Omental fat pad (tissue), 4 donors: ENCODE measurements at places on chromosomes 2 and 18. TPM values are rescaled to one million over a fixed set of nuclear protein-coding genes. Genes with fewer than 3 reads are reported as not detected.

ALLC gene
- total RNA-seq = not detected

BBS5 gene
- 11.3 TPM for total RNA-seq

RASGRP3 gene
- 31.4 TPM for total RNA-seq

- no peak for DNase-seq
Measured at GRCh38 chr18:31497836-31498573, at the start of gene DSG2. Gene DSG2, plus strand, starts transcription at chr18:31498177. Its CDS starts 75 bp downstream, at chr18:31498252.

GRCh38 chr2:53751728-53752127 lies 15.9 kb upstream of the CHAC2 start:
- no peak for DNase-seq

GRCh38 chr2:173547499-173547898 lies 192.8 kb downstream of the CDCA7 start:
- DNase-seq = no peak
